Left kidney (tissue), 8 donors: ENCODE measurements at places on chromosomes 6 and 20. TPM values are rescaled to one million over a fixed set of nuclear protein-coding genes. Genes with fewer than 3 reads are reported as not detected.

Gene TRAM2
- polyA plus RNA-seq: 50.8 TPM

Gene MAP1LC3A
- 14.2 TPM for polyA plus RNA-seq

Gene BPIFB4
- not detected for polyA plus RNA-seq

Gene CNR1
- polyA plus RNA-seq: 1.5 TPM

Gene BPI
- polyA plus RNA-seq: 0.32 TPM

Gene DNAH8
- 0.90 TPM for polyA plus RNA-seq

Gene HRH3
- 0.15 TPM for polyA plus RNA-seq

Gene PI16
- polyA plus RNA-seq: 0.95 TPM

Gene WFDC10B
- polyA plus RNA-seq: not detected

Gene MRAP2
- 3.2 TPM for polyA plus RNA-seq

Gene SLC24A3
- polyA plus RNA-seq: 4.0 TPM

Gene CLPSL1
- polyA plus RNA-seq: 2.2 TPM

Gene ASIP
- 0.70 TPM for polyA plus RNA-seq

Gene CGA
- 0.38 TPM for polyA plus RNA-seq

Gene STX11
- polyA plus RNA-seq: 0.27 TPM

Gene TRIM31
- polyA plus RNA-seq: not detected

Gene VSTM2L
- 0.76 TPM for polyA plus RNA-seq

Gene ANKEF1
- 8.9 TPM for polyA plus RNA-seq

Gene CALHM4
- 1.4 TPM for polyA plus RNA-seq

Gene ME1
- 2.5 TPM for polyA plus RNA-seq

Gene LINC00237
- not detected for polyA plus RNA-seq

Gene PLN
- 4.8 TPM for polyA plus RNA-seq

Gene TMEM151B
- 0.88 TPM for polyA plus RNA-seq

Gene MOCS1
- 11.0 TPM for polyA plus RNA-seq

Gene HLA-DOB
- 0.32 TPM for polyA plus RNA-seq

Gene EDN3
- 3.7 TPM for polyA plus RNA-seq

Gene TREML1
- 0.65 TPM for polyA plus RNA-seq

Gene UFL1
- polyA plus RNA-seq: 46.2 TPM

Gene WFDC5
- polyA plus RNA-seq: not detected
